Activated naive CD8-positive, alpha-beta T cell treated with anti-CD3 and anti-CD28 coated beads for 36 hours (primary cell): ENCODE measurements at places on chromosomes 1 and 21.

- no peak for DNase-seq
Measured at GRCh38 chr1:227944090-227944930, 3.4 kb downstream of the WNT9A start.

DNA sequence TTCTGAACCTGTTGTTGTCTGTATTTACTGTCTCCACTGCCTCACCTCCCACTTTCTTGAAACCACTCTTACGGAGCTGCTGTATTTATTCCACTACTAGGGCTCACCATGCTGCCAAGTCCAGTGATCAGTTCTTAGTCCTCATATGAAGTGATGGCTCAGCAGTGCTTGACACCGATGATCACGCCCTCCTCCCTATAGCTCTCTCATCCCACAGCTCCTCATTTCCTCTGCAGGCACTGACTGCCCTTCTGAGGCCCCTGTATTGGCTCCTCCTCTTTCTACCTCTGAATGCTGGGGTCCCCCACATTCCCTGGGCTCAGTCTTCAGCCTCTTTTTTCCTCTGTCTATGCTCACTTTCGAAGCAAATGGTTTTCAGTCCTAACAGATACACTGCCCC lies 3.4 kb downstream of the CLCA1 start:
- DNase-seq: no peak

DNA sequence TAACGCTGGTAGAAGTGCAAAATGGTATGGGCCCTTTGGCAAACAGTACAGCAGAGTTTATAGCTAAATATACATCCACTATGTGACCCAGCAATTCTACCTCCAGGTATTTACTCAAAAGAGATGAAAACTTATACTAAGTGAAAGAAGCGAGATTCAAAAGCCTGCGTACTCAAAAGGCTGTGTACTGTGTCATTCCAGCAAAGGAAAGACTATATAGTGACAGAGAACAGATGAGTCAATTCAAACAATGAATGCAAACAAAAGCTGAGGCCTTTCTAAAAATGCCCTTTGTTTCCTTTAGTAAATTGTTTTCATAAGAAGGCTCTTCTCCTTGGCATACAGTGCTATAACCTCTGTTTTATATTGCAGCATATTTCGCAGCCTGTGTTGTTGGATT lies 268.8 kb upstream of the CSF3R start:
- no peak for DNase-seq

DNA sequence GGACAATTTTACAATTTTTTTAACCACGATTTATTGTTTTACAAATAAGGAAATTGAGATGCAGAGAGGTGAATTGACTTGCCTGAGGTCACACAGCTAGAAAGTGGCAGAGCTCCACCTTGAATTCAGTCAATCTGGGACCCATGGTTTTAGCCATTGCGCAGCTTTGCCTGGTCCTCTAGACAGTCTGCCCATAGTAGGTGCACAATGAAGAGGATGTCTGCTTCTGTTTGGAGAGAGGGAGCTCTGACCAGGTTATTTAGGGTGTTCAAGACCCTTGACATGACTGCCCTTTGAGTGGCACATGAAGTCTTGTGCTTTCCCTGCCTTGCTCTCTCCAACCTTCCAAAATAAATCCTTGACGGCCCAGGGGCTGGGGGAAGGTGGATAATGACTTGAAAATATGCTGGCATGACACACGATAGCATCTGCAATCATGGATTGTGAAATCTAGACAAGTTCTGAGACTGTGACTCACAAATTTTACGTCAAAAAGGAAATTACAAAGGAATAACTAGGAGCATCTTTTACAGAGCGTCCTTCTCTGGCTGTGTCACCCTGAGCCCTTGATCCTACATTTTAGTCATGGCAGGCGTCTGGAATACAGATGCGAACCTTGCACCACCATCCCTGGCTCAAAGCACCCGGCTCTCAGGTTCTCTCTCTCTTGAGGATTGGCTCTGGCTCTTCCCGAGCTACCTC lies 26.2 kb upstream of the ID3 start:
- no peak for DNase-seq

- DNase-seq: no peak
Measured at GRCh38 chr1:155537193-155537592, 25.4 kb downstream of the ASH1L start.

- no peak for DNase-seq
Measured at GRCh38 chr1:14849038-14849437, 250.6 kb downstream of the KAZN start.

DNA sequence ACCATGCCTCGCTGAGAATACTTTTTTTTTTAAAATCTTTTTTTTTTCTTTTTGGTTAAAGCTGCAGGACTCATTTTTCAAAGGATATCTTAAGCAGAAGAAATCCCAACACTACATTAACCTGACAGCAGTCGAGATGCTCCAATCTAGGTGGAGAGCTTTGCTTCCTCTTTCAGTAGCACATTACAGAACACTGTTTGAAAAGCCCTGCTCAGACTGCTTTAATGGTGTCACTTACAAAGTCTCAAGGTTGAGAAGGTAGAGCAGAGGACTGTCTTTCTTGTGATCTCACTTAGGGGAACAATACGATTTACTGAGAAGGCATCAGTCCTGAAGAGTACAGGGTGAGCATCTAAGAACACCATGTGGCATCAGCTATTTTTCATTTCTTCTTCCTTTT lies 21.0 kb upstream of the CPLANE2 start:
- no peak for DNase-seq

DNA sequence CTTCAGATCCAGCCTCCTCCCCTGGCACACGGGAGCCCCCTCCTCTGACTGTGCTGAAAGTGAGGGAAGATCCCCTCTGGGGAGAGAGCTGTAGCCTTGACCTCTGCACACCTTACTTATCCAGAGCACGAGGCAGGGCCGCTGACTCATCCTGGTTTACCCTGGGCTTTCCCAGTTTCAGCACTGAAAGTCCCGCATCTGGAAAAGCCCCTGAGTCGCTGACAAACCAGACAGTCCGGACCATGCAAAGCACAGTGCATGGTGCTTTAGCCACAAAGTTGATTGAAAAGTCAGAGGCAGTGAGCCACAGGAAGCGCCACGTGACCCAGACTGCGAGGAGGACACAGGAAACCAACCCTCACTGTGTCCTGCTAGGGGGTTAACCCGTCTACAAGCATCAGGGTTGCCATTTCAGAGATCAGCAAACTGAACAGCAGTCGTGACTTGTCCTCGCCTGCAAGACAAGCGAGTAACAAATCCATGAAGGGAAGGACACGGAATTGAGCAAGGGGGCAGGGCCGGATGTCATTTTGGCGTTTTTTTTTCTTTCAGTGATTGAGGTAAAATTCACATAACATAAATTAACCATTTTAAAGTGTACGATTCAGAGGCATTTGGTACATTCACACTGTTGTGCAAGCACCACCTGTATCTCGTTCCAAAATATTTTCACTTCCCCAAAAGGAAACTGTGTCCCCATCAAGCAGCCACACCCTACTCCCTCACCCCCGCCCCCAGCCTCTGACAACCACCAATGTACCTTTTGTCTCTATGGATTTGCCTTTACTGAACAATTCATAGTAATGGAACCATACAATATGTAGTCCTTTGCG lies 19.9 kb upstream of the IFNGR2 start:
- DNase-seq: peak; percentile 83

GRCh38 chr1:94096797-94097549 lies 24.0 kb downstream of the ABCA4 start:
- DNase-seq: no peak

DNA sequence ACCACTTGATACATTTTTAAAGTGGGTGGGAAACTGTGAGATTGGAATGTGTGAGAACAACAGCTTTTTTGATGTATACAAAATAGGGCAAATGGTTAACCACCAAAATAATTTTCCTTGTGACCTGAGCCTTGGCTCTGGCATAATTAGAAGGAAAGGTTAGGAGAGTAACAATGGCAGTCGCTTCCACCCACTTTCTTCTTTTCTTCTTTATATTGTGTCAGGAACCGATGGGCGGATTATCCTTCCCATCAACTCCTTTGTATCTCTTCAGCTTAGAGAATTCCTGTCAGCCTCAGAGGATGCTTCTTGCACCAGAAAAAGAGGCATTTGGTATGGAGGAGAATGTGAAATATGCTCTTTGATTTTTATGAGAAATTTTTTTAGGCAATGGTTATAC lies 90.6 kb downstream of the SDCCAG8 start:
- DNase-seq: no peak

DNA sequence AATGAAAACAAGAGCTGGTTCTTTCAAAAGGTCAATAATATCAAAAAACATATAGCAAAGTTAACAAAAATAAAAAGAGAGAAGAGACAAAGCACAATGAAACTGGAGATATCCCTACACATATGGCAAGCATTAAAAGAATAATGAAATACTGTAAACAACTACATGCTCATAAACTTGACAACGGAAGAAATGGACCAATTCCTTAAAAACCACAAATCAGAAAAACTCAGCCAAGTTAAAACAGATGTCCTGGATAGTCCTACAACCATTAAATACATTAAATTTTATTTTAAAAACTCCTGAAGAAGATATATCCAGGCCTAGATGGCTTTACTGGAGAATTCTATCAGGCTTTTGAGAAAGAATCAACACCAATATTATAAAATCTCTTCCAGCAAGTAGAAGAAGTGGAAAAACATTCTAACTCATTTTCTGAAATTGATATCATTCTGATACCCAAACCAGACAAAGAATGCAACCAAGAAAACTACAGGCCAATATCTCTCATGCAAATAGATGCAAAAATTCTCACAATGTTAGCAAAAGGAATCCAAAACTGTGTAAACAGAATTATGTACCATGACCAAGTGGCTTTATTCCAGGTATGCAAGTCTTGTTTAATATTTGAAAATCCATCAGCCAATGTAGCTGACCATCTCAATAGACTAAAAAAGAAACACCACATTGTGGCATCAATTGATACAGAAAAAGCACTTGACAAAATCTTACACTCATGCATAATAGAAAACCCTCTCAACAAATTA lies 56.1 kb upstream of the LRRC7 start:
- DNase-seq: no peak

DNA sequence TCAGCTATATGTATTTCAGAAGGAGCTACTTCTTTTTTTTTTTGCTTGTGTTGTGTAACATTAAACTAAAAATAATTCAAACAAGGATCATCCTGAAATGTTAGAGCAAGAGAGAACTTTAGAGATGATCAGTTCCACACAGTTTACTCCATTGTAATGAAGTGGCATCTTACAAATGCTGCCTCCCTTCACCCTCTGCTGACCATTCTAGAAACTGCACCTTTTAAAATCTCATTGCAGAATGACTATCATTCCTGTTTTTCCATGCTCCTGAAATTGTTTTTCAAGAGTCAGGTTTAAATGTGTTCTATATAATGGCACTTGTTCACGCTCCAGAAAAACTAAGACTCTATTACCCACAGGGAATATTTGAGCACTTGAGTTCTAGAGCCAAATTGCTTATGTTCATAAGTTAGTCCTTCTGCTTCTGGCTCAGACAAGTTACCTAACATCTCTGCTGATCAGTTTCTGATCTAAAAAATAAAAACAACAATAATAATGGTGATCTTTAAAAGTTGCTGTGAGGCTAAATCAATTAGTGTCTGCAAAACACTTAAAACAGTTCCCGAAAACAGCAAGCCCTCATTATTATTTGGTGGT lies 21.5 kb upstream of the SLC44A5 start:
- DNase-seq: no peak

DNA sequence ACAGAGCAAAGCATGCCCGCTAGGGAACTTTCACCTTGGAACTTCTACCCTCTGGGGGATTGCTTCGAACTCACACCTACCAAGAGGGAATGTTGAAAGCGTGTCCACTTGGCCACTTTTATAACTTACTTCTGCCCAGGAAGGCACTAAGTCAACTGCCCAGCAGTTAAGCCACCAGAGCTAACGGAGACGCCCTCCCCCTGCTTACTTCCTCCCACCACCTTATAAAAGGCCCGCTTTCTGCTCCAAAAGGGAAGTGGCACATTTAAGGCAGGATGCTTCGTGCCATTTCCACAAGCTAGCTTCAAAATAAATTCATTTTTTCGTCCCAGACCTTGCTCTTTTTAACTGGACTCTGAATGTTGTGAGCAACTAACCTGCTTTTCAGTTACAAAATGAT lies 3.2 kb upstream of the AK2 start:
- no peak for DNase-seq

DNA sequence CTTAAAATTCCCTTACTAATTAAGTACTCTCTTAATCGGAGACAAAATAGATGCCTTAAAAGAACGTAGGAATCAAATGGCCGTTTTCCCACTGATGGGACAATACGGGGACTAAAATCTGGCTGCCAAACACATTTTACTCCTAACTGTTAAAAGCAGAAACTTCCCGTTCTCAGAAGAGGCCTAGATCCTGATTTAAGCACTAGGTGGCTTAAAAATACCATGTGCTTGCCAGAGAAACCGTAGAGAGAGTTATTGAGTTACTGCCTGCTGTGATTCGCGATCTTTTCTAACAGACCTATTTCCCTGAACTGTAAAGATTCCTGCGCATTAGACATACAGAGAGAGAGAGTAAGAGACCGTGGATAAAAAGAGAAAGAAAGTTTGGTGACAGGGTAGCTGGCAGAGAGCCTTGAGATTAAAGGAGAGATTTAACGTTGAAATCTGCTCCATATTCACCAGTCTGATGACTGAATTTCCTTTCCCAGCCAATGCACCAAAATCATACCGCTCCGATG lies 54.4 kb upstream of the STUM start:
- no peak for DNase-seq

- no peak for DNase-seq
Measured at GRCh38 chr1:50436489-50436888, 13.2 kb upstream of the DMRTA2 start.

- DNase-seq: no peak
Measured at GRCh38 chr1:26084091-26084561, 16.7 kb upstream of the TRIM63 start.

DNA sequence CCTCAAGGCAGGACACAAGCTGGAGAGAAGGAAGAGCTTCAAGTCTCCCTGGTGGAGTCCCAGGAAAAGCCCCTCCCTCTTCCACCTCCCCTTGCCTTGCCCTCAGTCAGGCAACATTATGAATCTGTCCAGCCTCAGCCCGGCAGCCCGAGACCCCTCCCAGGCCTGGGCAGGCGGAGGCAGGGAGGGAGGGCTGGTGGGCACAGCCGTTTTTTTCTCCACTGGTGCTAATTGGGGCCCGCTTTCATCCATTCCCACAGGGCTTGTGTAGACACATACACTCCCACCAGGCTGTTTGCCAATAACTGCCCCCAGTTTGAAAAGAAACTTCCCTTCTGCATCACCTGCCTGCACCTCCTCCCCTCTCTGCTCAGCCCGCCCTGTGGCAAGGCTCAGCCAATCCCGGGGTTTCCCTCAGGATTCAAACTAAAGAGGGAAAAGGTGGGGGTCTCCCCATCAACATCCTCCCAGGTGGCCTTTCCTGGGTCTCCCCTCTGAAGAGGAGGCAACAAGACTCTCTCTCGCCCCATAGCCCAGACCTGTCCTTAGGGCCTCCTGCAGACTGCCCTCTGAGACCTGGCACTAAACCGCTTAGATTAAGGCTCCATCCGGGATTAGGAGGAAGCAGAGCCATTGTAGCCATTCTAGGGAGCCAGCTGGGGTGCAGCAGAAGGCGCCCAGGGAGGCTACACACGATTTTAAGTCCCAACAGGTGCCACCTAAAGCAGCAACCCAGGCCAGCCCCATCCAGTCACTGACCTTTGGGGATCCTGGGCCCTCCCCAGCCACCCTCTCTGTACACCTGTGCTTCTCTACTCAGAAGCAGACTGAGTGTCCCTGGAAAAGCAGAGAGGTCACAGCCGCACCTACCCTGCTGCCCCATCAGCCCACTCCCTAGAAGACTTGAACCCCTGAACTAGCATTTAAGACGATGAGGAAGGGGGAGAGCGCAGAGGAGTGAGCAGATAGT lies 3.5 kb downstream of the IGSF9 start:
- no peak for DNase-seq

GRCh38 chr1:222905151-222905550 lies 90.3 kb downstream of the DISP1 start:
- DNase-seq: no peak
